Hair follicle dermal papilla cell (primary cell): ENCODE measurements at places on chromosomes 13 and 19. TPM values are rescaled to one million over a fixed set of nuclear protein-coding genes. Genes with fewer than 3 reads are reported as not detected.

Gene SLC25A42
- 8.9 and 12.8 TPM in 2 replicates for total RNA-seq

Gene SULT2B1
- total RNA-seq, result 0.36 TPM in 1 of 2 replicates, not detected in the other

Gene SLC27A5
- 3.8 and 4.9 TPM in 2 replicates for total RNA-seq

Gene SLC10A2
- total RNA-seq, result not detected in 2 replicates

Gene LIN7B
- 5.2 and 6.0 TPM in 2 replicates for total RNA-seq

Gene SSC5D
- 48.0 and 60.0 TPM in 2 replicates for total RNA-seq

Gene CYP2A7
- total RNA-seq, result not detected in 2 replicates

Gene GZMM
- total RNA-seq, result not detected in 2 replicates

Gene SYT5
- total RNA-seq, result not detected in 2 replicates

Gene USHBP1
- total RNA-seq, result not detected in 2 replicates

Gene IQCN
- 3.6 and 4.1 TPM in 2 replicates for total RNA-seq

Gene NBEA
- 5.7 and 7.3 TPM in 2 replicates for total RNA-seq

Gene ZNF491
- total RNA-seq, result 3.6 and 4.7 TPM in 2 replicates

Gene SYNGR4
- not detected in 2 replicates for total RNA-seq

Gene CGB1
- total RNA-seq, result not detected in 2 replicates

Gene OXGR1
- total RNA-seq, result not detected in 2 replicates

Gene GIPC3
- 0.16 and 0.24 TPM in 2 replicates for total RNA-seq

Gene MYH14
- total RNA-seq, result under 0.01 TPM in 1 of 2 replicates, not detected in the other

Gene KLK12
- total RNA-seq, result not detected in 2 replicates

Gene TMC4
- total RNA-seq, result 0.36 and 1.5 TPM in 2 replicates

Gene SYCN
- total RNA-seq, result not detected in 2 replicates

Gene LRRC4B
- under 0.01 and 0.16 TPM in 2 replicates for total RNA-seq

Gene PSG2
- total RNA-seq, result 0.65 and 2.4 TPM in 2 replicates

Gene TMEM91
- 3.7 and 5.1 TPM in 2 replicates for total RNA-seq

Gene LGALS16
- not detected in 2 replicates for total RNA-seq

Gene LACC1
- total RNA-seq, result 12.9 and 18.7 TPM in 2 replicates

Gene MAMSTR
- total RNA-seq, result 0.97 and 1.5 TPM in 2 replicates

Gene PGLYRP1
- not detected in 2 replicates for total RNA-seq

Gene DCT
- total RNA-seq, result 0.16 TPM in 1 of 2 replicates, not detected in the other

Gene PSG6
- total RNA-seq, result not detected in 2 replicates

Gene APOC4
- total RNA-seq, result not detected in 2 replicates

Gene ZSCAN4
- not detected in 2 replicates for total RNA-seq

Gene PDE4A
- 7.4 and 8.6 TPM in 2 replicates for total RNA-seq
